BJ (cell line): ENCODE measurements at places on chromosomes 1 and 21.

DNA sequence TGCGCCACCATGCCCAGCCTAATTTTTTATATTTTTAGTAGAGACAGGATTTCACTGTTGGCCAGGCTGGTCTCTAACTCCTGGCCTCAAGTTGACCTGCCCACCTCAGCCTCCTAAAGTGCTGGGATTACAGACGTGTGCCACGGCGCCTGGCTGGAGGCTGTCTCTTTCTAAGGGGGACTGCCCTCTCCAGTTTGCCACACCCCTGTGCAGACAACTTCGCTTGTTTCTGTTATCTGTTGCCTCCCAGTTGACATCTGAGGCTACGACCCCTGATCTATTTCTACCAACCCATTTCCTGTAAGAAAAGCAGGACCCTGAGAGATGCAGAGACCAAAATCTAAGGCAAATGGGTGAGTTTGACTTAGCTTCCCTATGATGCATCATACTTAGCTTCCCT is 24.0 kb upstream of the VASH2 start:
- DNase-seq = no peak

GRCh38 chr1:182279302-182279701 is 112.3 kb downstream of the GLUL start:
- no peak for DNase-seq

GRCh38 chr1:92016720-92017316 is 13.0 kb upstream of the EPHX4 start:
- no peak for DNase-seq

GRCh38 chr1:17119076-17119772 is at the start of gene PADI2:
Gene PADI2, minus strand, starts transcription at chr1:17119451. Its CDS starts 80 bp downstream, at chr1:17119371.
- DNase-seq = no peak
